ENCODE measurements at places on chromosomes 12 and 14.

DNA sequence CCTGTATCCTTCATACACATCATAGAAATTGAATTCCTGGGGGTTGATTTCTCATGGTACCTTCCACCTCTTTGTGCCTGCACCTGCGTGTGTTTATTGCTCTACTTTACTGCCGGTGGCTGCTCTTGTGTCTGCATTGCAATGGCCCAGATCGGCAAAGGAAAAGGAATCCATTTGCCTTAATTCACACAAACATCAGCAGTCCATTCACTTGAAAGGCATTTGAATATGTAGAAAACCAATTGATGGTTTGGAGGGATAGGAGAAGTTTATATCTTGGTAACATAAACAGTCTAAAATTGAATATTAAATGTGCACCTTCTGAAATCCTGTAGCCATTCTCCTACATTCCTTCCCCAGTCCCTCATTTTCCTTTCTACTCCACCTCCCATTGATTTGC lies 74.0 kb downstream of the SNAPC1 start:
- no peak for DNase-seq

GRCh38 chr14:85057221-85057620 lies 472.7 kb upstream of the FLRT2 start:
- DNase-seq: no peak

GRCh38 chr14:89924268-89924667 lies 30.3 kb downstream of the EFCAB11 start:
- DNase-seq: no peak

DNA sequence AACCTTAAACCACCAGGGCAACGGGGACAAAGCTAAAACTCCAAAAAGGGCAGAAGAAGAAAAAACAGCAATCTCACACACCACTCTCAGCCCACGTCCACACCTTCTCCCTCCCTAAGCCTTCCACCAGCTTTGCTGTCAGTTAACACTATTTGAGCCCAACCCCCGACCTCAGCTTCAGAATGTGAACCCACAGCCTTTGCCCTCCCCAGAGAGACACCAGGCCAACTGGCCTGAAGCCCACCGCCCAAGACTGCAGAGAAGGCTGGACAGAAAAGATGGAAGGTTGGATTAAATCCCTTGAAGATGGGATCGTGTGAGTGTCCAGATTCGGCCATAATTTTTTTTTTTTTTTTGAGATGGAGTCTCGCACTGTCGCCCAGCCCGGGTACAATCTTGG lies 22.4 kb downstream of the IRF2BPL start:
- no peak for DNase-seq

- DNase-seq: peak; percentile 50
These were observed 9.2 kb downstream of the HOXC8 start for GRCh38 chr12:54017878-54018467.

- no peak for DNase-seq
These were observed 28.1 kb upstream of the PRICKLE1 start for GRCh38 chr12:42617622-42618021.

DNA sequence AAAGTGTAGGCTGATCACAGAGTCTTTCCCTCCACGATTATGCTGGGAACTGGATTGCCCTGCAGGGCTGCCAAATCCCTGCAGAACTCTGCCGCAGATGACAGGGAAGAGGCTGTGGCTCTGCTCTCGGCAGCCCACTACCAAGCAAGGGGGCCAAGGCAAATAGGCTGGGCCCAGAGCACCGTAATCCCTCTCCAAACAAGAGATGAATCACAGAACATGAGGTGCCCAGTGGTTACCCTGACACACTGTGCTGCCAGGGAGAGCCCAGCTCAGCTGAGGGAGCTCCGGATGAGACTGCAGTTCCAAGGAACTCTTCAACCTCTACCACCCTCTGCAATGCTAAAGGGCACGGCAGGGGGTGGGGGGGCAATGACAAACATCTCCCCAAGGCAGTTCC lies 33.9 kb downstream of the STON2 start:
- DNase-seq: no peak

DNA sequence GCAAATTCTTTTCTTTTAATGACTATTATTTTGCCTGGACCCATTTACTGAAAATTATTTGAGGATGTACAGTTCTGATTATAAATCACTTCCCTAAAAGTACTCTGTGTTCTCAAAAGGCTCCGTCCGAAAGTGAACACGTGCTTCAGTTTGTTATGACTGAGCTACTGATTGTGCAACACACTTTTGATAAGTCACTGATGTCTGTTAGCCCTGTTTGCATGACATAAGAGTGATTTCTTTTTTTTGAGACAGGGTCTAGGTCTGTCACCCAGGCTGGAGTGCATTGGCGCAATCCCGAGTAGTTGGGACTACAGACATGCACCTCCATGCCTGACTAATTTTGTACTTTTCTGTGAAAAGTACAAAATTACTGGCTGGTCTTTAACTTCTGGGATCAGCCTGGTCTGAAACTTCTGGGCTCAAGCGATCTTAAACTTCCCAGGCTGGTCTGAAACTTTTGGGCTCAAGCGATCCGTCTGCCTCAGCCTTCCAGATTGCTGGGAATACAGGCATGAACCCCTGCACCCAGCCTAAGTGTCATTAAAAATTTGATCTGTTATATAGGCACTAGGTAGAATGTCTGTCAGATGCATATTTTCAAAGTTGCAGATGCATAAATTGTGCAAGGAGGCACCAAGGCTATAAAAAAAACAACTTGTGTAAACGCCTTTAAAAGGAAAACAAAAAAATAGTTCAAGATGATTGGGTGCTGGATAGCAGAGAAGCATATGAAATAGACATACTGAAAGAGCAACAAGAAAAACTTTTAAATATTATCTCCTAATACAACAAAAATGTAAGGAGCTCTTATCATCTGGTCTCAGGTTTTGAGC lies 111.5 kb downstream of the SRGAP1 start:
- DNase-seq: no peak

GRCh38 chr12:113525066-113525465 lies 53.4 kb upstream of the LHX5 start:
- DNase-seq: no peak

DNA sequence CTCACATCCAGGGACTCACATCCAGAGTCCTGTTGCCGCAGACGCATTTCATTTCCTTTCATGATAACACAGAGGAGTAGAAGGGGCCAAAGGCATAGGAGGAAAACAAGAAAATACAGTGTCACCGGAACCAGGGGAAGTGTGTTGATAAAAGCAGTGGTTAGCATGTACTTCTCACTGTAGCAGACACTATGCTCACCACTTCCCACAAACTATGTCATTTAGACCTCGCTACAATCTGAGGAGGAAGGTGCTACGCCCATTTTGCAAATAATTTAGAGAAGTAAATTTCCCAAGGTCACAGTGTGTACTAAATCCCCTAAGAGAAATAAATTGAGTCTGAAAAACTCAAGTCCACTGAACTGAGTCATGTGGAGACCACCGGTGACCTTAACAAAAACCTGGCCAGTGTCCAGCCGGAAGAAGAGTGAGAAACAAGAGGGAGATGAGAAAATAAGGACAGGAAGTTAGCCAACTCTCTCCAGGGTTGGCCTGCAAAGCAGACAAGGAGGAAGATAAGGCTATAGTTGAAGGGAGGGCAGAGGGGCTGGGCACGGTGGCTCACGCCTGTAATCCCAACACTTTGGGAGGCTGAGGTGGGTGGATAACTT lies 25.8 kb upstream of the TMCC3 start:
- peak; percentile 26 for DNase-seq

- DNase-seq: no peak
These were observed 48.6 kb downstream of the RIMBP2 start for GRCh38 chr12:130667421-130667960.

GRCh38 chr14:68576496-68577244 lies 216.2 kb downstream of the ZFP36L1 start:
- DNase-seq: no peak

- DNase-seq: no peak
These were observed 9.5 kb downstream of the TBX3 start for GRCh38 chr12:114674251-114675047.

GRCh38 chr12:108517288-108518100 lies 2.4 kb downstream of the FICD start:
- no peak for DNase-seq

GRCh38 chr14:50871914-50872732 lies at the start of gene ABHD12B:
ABHD12B (plus strand) TSS chr14:50872053; CDS start chr14:50872175, 122 bp downstream.
- no peak for DNase-seq

- DNase-seq: no peak
These were observed 74.9 kb downstream of the ALG10 start for GRCh38 chr12:34097213-34097612.

GRCh38 chr14:58749066-58749669 lies 111.4 kb downstream of the DACT1 start:
- no peak for DNase-seq

- DNase-seq: no peak
These were observed 2.2 kb downstream of the DACT1 start for GRCh38 chr14:58639842-58640484.

DNA sequence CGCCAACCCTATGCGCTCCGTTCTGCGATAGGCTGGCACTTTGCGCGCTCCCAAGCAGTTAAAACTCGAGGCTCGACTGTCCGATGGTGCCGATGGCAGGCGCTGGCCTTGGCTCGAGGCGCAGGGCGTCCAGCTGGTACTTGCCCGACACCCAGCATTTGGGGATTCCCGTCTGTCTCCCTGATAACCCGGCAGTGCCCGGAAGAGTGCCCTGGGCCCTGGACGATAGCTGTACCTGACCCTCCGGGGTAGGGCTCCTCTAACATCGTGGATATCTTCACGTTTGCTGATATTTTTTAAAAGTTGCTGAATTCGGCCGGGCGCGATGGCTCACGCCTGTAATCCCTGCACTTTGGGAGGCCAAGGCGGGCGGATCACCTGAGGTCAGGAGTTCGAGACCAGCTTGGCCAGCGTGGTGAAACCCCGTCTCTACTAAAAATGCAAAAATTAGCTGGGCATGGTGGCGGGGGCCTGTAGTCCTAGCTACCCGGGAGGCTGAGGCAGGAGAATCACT lies 908 bp upstream of the WIF1 start:
- DNase-seq: no peak

DNA sequence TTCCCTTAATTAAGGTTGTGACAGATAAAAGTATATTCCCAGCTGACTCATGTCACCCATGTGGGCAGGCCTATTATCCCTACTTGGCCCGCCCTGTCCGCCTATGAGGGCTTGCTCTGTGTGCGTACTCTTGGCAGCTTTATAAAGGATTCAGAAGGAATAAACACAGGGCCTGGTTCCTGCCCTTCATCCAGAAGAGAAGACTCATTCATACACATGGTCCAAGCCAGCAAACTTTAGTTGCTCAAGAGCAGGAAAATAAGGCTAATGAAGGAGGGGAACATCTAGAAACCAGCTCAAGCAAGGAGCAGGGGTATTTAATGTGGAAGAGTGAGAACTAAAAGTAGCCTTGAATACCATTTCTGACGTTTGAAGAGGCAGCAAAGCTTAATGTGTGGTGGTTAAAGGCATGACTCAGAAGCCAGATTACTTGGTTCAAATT lies 141.9 kb downstream of the CRADD start:
- no peak for DNase-seq

- DNase-seq: no peak
These were observed 42.7 kb upstream of the SLC6A15 start for GRCh38 chr12:84955298-84955697.

DNA sequence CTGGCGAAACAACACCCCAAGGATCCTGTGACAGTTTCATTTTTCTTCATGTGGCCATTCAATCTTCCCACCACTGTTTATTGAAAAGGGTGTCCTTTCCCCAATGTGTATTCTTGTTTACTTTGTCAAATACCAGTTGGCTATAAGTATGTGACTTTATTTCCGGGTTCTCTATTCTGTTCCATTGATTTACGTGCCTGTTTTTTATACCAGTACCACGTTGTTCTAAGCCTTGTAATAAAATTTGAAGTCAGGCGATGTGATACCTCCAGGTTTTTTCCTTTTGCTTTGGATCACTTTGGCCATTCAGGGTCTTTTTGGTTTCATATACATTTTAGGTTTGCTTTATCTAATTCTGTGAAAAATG lies 9.1 kb upstream of the MGAT4C start:
- no peak for DNase-seq

- no peak for DNase-seq
These were observed at the start of gene GALNT16 for GRCh38 chr14:69259527-69260189. GALNT16 (plus strand) TSS chr14:69260158; CDS start chr14:69260291, 133 bp downstream.

Measured in T-cell (primary cell).